Vagina (tissue), 2 donors: ENCODE measurements at places on chromosomes 16 and 17.

DNA sequence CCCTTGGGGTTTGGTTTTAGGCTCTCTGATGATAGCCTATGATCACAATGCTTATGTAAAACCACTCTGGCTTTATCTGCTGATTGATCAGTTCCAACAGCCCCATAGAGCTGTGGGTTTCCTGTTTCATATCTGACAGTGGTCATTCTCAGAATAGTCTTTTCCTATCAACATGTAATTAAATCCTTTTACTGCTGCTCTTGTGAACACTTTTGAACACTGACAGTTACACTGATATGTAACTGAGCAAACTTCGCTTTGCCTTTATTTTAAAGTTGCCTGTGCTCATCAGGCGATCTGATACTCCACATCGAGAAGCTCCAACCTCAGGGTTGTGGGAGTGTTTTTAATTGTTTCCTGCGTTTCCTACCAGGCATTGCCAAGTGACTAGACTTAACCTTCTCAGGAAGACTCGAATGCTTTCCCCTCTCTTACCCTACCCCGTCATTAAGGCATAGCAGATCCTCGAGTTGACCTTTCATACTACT, 17.3 kb upstream of the CLEC18B start:
- DNase-seq: no peak

- no peak for DNase-seq
Measured at GRCh38 chr16:48576927-48577326, 33.1 kb downstream of the N4BP1 start.

DNA sequence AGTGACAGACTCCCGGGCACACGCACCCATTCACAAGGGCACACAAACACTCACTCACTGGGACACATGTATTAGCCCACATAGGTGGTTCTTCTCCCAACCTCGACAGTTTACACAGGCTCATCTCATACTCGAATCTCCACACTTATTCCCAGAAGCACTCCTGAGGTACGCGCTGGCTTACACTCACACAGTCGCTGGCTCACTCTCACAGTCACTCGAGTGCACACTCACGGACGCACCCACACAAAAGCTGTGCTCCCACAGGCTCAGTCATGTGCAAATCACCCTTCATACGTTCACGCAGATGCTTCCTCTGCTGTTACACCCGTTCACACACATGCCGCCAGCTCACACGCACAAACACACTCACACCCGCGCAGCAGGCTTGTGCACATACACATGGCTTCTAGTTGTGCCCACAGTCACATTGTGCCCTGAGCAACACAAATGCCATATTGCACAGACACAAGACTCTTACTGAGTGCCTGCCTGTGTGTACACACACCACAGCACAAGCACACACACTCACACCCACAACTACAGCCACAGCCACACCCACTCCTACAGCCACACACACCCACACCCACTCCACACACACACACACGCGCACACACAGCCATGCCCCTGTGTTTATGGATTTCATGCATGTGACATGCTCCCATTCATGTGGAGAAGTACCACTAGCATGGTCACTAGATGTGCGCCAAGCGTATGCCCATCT, 8.4 kb upstream of the PRR29 start:
- no peak for DNase-seq

- no peak for DNase-seq
Measured at GRCh38 chr17:45147581-45148182, 593 bp upstream of the HEXIM1 start.

DNA sequence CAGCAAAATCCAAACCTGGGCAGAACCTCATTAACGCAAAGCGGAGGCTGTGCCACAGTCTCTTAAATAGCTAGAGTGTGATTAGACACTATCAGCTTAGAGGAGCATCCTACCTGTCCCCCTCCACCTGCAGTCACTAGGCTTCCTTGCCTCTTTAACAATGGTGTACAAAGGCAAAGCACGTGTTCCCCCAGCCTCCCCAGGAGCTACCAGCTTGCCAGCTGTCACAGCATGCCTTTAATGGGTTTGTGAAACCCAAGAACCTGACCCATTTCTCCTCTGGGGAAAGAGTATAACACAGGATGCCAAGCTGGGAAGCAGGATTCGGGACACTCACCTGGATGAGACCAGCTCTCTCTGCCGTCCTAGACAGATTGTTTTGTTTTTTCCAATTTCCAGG, 37.2 kb upstream of the TBX2 start:
- DNase-seq: no peak

DNA sequence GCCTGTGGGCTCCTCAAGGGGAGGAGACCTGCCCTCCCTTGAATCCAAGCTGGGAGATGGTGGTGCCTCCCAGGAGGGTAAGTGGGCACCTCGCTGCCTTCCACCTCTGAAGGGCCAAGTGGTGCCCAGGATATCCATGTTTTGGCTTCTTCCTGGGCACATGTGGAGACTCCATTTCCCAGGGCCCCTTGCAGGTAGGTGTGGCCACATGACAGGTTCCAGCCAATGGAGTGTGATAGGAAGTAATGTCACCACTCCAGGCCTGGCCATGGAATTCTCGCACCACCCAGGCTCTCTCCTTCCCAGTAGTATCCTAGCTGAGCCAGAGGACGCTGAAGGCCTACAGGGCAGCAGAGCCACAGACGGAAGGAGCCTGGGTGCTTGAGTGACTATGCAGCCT, 17.6 kb upstream of the PEMT start:
- DNase-seq: no peak

GRCh38 chr17:16027708-16028584, 28.3 kb downstream of the TTC19 start:
- no peak for DNase-seq

- DNase-seq: no peak
Measured at GRCh38 chr17:39208136-39208535, 8.1 kb downstream of the RPL19 start.

- peak; percentile 25 for DNase-seq
Measured at GRCh38 chr17:9279893-9280292, 258.6 kb downstream of the NTN1 start.

- DNase-seq: no peak
Measured at GRCh38 chr17:45984368-45984767, 14.7 kb upstream of the STH start.

DNA sequence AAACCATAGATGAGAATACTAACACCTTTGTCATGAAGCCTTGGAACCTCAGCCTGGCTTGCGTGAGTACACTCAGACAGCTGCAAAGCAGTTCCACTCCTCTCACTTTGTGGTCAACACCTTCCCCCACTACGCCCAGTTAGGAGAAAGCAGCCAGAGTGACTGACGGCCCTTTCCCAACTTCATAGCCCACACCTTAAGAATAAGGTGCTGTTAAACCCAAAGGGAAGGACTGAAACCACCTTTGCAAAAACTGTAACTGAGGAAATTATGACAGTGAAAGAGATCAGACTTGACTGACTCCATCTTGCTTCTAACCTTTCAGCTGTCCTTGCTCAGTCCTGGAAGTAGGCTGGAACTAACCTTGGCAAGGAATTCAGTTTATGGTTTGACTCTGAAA, 13.7 kb downstream of the N4BP1 start:
- DNase-seq: no peak

GRCh38 chr17:63805591-63805990, 21.6 kb upstream of the PSMC5 start:
- DNase-seq: no peak

GRCh38 chr16:11094075-11094856, 149.9 kb downstream of the CLEC16A start:
- DNase-seq: no peak

DNA sequence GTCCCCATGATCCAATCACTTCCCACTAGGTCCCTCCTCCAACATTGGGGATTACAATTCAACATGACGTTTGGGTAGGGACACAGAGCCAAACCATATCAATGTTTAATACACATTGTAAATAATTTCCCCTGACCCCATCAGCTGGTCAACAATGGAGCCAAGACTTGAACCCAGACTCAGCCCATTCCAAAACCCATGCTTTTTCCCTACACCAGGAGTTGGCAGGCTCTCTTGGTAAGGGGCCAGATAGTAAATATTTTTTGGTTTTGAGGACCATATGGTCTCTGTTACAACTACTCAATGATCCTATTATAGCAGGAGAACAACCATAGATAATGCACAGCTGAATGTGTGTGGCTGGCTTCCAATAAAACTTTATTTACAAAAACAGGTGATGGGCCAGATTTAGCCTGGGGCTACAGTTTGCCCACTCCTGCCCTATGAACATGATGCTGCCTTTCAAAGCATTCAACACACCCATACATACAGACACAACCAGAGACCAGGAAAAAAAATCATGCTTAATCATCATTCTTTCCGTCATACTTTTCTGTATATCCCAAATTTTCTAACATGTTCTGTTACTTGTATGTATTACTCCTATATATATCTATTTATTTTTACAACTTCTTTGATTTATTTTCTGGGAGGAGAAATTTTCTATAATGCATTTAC, 22.1 kb upstream of the MSI2 start:
- no peak for DNase-seq

DNA sequence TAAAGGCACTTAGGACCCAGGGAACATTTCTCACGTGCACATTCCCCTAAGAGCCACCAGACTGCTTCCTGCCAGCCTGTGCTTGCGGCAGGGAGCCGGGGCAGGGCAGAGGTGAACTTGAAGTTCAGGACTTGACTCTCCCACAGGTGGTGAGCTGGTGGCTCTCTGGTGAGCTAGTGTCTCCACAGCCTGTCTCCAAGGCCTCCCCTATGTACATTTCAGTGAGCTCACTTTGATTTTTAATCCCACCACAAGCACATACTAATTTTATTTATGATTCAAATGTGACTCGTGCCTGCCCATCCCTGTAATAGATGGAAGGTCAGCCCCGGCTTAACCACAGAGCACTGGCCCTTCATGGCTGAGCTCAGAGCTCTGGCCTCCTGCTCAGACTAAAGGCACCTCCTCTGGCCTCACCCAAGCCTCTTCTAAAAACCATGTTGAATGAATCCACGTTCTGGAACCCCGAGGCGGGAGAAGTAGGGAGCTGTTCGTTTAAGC, 9.2 kb downstream of the SNN start:
- no peak for DNase-seq

- no peak for DNase-seq
Measured at GRCh38 chr17:10198509-10199249, at the start of gene GAS7. TSS of gene GAS7 (minus strand) at chr17:10198606.

DNA sequence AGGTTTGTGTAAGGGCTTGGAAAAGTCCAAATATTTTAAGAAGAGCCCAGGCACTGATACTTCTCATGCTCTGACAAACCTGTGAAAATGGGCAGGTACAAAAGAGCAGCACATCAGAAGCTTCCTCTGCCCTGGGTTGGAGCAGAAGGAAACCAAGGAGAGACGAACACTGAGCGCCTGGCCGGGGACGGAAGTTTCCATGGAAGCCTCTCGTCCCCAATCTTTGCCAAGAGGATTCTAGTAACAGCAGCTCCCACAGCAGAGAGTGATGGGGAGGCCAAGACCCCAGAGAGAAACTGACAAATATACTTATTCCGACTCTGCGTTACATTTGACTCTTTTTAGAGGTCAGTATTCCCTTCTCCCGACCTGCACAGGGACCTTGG, 268.5 kb downstream of the C16orf95 start:
- no peak for DNase-seq

- DNase-seq: peak; percentile 40
Measured at GRCh38 chr16:77761204-77761603, 27.2 kb upstream of the VAT1L start.

DNA sequence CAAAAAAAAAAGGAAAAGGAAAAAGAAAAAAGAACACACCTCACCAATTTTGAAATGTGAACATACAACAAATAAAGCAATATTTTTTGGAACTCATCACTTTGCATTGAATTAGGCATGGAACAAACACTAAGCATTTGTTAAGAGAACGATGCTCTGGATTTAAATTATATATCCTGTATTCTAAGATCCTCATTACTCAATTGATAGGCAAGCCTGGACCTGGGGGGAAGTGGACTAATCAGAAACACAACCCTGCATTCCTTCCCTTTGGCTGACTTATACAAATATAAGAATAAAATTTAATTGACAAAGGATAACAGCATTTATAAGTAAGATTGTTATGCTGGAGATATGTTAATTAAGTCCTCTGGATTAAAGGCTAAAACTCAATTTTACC, 2.2 kb downstream of the GJC1 start:
- DNase-seq: no peak

GRCh38 chr17:80839970-80840369, 151.7 kb upstream of the CHMP6 start:
- DNase-seq: no peak

- no peak for DNase-seq
Measured at GRCh38 chr16:88545781-88546180, 24.4 kb upstream of the ZC3H18 start.

DNA sequence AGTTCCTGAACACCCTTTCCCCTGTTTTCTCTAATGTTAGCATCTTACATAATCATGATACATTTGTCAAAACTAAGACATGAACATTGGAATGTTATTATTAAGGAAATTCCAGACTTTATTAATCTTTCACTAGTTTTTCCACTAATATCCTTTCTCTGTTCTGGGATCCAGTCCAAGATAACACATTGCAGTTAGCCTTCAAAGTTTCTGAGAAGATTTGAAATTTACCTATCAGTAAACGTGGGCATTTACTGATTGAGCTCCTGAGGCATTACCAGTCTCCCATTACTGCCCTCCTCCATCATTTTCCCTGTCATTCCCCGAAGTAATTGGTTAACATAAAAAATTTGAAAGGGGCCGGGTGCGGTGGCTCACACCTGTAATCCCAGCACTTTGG, 5.7 kb upstream of the CD300LG start:
- DNase-seq: no peak

GRCh38 chr16:66585481-66586239, 6.4 kb downstream of the CMTM2 start:
- no peak for DNase-seq

- DNase-seq: no peak
Measured at GRCh38 chr16:65884018-65884417, 482.5 kb upstream of the CDH5 start.

DNA sequence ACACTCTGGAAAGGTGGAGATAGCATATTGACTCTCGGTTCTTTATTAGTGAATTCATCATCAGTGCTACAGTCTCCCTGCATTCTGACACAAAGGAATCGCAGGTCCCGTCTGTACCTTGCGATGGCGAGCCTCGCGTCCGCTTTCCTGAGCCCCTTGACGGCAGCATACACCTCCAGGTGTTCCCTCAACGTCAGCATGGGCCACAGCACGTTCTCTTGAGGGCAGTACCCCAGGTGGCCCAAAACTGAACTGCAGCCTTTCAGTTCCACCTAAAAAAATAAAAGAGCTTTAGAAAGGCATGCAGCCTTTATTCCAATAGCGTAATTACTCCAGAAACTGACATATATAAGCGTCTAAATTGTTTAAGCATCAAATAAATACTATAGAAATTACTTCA, 24.2 kb upstream of the ABCA9 start:
- no peak for DNase-seq

DNA sequence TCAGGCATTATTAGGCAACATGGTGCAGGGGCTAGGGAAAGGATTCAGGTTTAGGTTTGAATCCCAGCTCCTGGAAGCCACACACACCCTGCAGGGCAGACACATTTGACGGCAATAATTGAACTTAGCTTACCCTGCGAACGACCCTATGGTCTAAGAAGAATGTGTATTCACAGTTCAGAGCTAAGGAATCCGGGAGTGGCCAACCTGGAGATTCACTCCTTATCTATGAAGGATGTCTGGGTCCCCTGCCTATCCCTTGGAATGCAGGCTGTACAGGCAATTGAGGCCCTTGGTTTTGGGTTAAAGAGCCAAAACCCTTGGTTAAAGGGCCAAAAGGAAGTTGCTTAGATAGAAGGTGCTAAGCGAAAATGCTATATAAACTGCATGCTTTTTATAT, 2.9 kb upstream of the SYT17 start:
- no peak for DNase-seq
